ENCODE measurements at places on chromosomes 11 and 22. TPM values are rescaled to one million over a fixed set of nuclear protein-coding genes. Genes with fewer than 3 reads are reported as not detected.

Gene ENTHD1
- not detected for total RNA-seq

Gene CTSF
- 3.8 TPM for total RNA-seq

Gene KIRREL3
- total RNA-seq: not detected

Gene CLCF1
- 2.8 TPM for total RNA-seq

Gene CDC42BPG
- total RNA-seq: 48.5 TPM

Gene OR5J2
- total RNA-seq: not detected

Gene MACROD1
- total RNA-seq: 19.4 TPM

Gene DGAT2
- total RNA-seq: 25.9 TPM

Gene GAL
- 2.2 TPM for total RNA-seq

Gene CDPF1
- total RNA-seq: 6.8 TPM

Gene BRMS1
- 65.5 TPM for total RNA-seq
